ENCODE measurements at places on chromosomes 11 and 22.
A peak's percentile ranks its signal among the peaks of the same experiment; 100 is the strongest.

DNA sequence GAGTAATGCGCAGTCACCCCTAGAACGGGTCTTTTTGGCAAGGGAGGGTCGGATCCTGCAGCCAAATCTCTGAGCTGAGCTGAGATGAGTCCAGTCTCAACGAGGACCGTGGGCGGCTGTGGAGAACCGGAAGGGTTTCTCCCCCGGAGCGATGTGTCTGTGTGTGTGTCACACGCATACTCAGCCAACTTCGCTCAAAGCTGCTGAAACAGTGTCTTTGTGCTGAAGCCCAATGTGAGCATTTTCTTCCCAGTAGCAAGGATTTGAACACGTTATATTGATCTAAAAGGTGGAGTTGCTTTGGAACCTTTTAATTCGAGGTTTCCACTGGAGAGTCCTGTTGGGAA, 1.4 kb upstream of the CELSR1 start:
- peak; percentile 56 for DNase-seq
- H3K27me3 ChIP-seq, result no peaks in the 10 kb centered on the region
- H3K4me3 ChIP-seq, result peak overlapping the region; percentile 61
- H3K27ac ChIP-seq, result no peak overlapping the region
- peaks cover 14% of the 10 kb centered on the region for H3K4me1 ChIP-seq

GRCh38 chr22:37569009-37569920, 9.0 kb downstream of the CDC42EP1 start:
- DNase-seq, result no peak
- H3K4me1 ChIP-seq, result peaks cover 54% of the 10 kb centered on the region
- H3K27ac ChIP-seq, result no peak overlapping the region
- H3K27me3 ChIP-seq, result no peaks in the 10 kb centered on the region
- H3K4me3 ChIP-seq, result no peak overlapping the region

DNA sequence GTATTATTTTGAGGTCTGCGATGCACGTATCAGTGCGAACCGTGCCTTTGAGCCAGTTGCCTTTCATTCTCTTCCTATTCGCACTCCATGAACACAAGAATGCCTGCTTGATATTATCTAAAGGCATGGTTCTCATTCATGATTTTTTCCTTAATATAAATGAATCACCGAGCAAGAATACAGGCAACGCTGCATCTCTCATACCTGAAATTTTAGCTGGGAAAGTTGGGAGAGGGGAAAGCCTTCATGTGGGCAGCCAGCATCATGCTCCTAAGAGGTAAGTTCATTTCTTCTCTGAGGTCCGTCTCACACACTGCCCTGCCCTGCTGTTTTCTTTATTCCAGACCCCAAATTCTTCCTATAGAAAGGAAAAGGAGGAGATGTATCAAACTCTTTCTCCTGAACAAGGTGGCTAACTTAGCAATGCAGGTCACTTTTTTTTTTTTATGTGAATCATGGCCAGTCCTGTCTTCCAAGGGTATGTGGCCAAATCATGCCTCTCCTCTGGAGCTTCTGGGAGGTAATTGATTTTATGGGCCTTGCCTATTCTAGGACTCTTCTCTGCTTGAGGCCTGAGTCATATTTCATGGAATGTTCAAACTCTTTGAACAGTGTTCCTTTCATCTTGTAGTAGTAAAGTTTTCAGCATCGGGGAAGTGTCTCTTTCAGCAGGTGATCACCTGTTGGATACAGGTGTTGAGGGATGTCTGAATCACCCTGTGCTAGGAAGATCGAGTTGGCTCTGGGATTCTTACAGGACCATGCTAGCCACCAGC, 3.2 kb downstream of the GLB1L2 start:
- H3K4me3 ChIP-seq, result no peak overlapping the region
- no peak for DNase-seq
- H3K36me3 ChIP-seq, result no peaks in the 10 kb centered on the region
- no peak overlapping the region for H3K27ac ChIP-seq
- H3K27me3 ChIP-seq, result peaks cover 22% of the 10 kb centered on the region

DNA sequence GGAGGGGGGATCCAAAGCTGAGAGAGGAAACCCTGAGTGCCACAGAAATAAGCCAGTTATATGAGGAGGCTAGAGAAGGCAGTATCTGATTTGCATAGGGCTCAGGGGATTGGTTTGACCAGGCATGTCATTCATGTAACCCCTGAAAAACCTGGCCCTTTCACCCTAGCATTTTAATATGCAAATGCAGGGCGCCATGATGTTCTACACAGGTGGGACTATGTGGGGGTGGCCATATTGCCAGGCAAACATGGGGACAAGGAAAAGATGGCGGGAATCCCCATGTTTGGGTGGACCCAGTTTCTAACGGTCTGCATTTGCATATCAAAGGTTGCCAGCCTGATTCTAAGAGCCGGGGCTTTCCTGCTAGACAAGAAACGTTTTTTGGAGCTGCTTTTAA, 27.2 kb downstream of the CSF2RB start:
- H3K27ac ChIP-seq, result no peak overlapping the region
- H3K36me3 ChIP-seq, result no peaks in the 10 kb centered on the region
- no peaks in the 10 kb centered on the region for H3K4me1 ChIP-seq
- peaks cover 8% of the 10 kb centered on the region for H3K27me3 ChIP-seq
- DNase-seq, result no peak
- no peak overlapping the region for H3K4me3 ChIP-seq

DNA sequence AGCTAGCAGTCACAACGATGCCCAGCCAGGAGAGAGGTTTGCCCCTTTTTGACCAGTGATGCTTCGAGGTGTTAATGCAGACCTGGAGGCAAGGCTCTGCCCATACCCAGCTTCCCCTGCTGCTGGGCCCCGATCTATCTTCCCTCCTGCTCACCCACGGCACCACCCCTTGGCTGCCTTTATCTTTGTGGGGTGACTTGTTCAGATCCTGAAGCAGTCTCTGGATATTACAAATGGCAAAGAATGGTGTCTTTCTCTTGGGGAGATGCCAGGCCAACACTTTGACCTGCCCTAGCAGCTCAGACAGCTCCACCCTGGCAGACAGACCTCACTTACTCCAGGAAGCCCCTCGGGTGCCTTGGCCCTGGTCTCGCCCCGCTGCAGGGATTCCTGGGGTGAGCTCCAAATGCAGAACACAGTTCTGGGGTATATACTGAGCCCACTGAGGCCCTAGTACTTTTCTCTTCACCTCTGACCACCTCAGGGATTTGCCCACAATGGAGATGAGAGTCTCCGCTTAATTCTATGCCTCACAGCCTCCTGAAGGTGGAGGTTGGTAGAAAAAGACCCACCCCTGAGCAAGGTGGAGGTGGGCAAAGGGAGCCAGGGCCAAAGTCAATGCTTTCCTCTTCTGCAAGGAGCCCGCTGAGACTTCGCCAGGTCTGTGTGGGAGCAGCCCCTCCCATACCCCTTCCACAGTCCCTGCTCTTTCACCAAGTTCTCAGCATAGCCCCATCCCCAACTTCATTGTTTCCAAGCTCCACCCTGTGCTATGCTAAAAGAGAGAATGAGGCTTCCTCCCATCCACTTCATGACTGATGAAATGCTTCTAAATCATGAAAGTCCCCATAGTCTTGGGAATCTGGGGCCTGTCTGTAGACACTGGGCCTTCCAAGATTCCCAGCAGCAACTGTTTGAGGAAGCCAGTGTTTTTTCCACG, 11.1 kb upstream of the ST3GAL4 start:
- no peak for DNase-seq
- H3K27ac ChIP-seq, result no peak overlapping the region
- H3K4me1 ChIP-seq, result peaks cover 32% of the 10 kb centered on the region
- no peaks in the 10 kb centered on the region for H3K27me3 ChIP-seq
- no peak overlapping the region for H3K4me3 ChIP-seq

DNA sequence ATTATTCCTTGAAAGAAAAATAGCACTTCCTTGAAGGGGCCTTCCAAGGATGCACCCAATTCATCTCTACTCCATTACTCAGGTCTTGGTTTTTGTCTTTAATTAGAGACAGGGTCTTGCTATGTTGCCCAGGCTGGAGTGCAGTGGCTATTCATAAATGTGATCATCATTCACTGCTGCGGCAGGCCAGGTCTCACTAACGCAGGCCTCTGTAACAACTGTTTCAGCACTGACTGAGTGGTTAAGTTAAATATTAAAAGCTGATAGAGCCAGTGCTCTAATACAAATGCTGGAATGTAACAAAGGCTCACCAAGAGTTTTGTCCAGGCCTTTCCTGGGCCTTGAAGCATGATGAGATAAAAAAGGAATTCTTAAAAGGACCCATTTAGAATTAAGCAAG, 61.4 kb upstream of the GNAZ start:
- no peak for DNase-seq
- H3K36me3 ChIP-seq, result no peaks in the 10 kb centered on the region

DNA sequence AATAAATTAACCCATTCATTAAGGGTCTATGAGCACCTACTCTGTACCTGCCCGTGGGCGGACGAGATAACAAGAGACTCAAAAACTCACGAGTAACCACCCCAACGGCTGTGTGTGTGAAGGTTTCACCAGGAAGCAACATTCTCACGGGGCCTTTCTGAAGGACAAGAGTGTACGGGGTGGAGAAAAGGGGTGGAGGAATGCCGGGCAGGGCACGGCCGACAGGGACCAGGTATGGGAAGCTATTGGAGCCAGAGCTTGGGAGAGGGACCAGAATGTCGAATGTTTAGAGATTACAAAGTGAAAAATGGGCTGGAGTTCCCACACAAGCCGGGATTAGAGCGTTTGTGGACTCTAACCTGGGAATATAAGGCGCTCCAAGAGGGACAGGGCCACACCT, 1.6 kb downstream of the KMT5B start:
- H3K36me3 ChIP-seq, result no peaks in the 10 kb centered on the region
- H3K4me1 ChIP-seq, result peaks cover 15% of the 10 kb centered on the region
- peaks cover 2% of the 10 kb centered on the region for H3K27me3 ChIP-seq
- peak overlapping the region; percentile 89 for H3K4me3 ChIP-seq
- no peak for DNase-seq

DNA sequence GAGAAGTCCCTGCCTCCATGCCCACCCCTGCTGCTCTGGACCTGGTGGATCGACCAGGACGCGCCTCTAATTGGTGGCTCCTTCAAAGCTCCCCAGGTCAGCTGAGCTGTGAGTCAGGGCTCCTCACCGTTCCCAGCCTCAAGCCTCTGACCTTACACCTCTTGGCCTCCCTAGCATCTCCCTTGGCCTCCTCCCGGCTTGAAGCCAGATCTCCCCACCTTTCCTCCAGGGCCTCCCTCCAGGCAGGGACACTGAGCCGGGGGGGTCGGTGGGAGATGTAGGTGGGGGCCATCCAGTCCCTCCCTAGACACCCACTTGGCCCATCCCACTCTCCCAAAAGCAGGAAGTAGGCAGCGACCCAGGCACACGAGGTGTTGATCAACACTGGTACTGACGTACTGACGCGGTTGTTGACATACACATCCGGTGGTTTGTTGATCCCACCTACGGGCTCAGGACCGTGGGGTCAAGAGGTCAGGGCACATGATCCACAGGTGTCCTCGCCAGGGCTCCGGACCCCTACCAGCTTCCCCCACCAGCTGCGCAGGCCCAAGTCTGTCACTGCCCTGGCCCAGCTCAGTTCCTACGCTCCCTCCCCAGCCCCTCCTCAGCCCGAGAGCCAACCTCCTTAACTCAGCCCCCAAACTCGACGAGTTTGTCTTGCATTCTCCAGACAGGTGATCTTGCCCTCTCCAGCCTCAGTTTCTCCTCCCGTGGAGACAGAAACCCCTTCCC, 802 bp downstream of the ATG2A start:
- peak overlapping the region; percentile 81 for H3K27ac ChIP-seq
- no peaks in the 10 kb centered on the region for H3K27me3 ChIP-seq
- H3K4me1 ChIP-seq, result peaks cover 18% of the 10 kb centered on the region

DNA sequence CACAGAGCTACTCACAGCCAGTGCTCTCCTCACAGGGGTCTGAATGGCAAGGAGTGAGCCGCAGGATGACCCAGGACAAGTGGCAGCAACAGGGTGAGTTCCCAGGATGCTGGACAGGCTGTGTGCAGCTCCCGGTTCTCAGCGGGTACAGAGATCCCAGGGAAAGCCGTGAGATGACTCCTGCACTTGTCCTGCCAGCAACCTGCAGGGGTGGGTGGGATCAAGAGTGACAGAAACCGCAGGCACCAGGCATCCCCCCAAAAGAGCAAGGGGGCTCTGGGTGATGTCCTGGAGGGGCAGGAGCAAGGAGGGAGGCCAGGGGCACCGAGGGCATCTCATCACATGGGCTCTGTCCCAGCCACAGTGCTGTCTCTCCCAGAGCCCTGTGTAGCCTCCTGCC, 15.9 kb upstream of the PRODH start:
- no peaks in the 10 kb centered on the region for H3K36me3 ChIP-seq
- peaks cover 9% of the 10 kb centered on the region for H3K27me3 ChIP-seq
- H3K4me3 ChIP-seq, result no peak overlapping the region

DNA sequence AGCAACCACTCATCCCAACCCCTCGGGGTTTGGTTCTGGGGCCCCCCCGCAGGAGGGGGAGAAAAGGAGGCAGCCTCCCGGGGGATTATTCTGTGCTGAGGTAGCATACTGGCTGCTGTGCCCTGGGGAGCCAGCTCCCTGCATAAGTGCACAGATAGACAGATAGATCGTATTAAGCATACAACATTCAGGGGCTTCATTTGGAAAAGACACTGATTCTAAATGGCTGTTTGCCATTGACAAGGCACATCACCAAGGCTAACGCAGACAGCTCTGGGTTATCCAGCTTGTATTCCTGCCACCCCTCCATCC, 547.9 kb downstream of the BUD13 start:
- H3K4me1 ChIP-seq, result peaks cover 7% of the 10 kb centered on the region
- H3K36me3 ChIP-seq, result no peaks in the 10 kb centered on the region
- no peak for DNase-seq
- no peak overlapping the region for H3K4me3 ChIP-seq
- H3K27ac ChIP-seq, result no peak overlapping the region

DNA sequence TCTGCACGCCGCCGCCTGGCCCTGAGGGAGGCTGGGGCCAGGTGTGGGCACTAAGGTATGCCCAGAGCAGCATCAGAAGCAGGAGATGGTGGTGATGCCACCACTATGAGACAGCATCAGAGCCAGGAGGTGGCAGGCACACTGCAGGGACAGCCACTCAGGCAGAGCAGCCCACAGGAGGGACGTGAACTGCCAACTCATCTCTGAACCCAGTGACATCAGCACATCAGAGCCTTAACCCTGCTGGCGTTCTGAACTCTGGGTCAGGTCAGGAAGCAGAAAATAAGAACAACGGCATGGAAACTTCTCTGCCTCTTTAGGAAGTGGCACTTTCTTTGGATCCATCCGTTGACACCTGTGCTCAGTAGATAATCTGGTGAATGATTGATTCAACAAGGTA, 14.7 kb upstream of the IFT27 start:
- DNase-seq, result no peak
- H3K36me3 ChIP-seq, result no peaks in the 10 kb centered on the region
- peaks cover 37% of the 10 kb centered on the region for H3K27me3 ChIP-seq

GRCh38 chr11:133414506-133414905, 117.8 kb downstream of the OPCML start:
- no peak for DNase-seq
- H3K4me1 ChIP-seq, result no peaks in the 10 kb centered on the region
- no peaks in the 10 kb centered on the region for H3K36me3 ChIP-seq
- no peak overlapping the region for H3K27ac ChIP-seq

GRCh38 chr11:119515771-119516400, 92.9 kb upstream of the THY1 start:
- H3K4me3 ChIP-seq, result no peak overlapping the region
- no peak for DNase-seq
- H3K4me1 ChIP-seq, result no peaks in the 10 kb centered on the region
- H3K36me3 ChIP-seq, result no peaks in the 10 kb centered on the region
- no peak overlapping the region for H3K27ac ChIP-seq
- peaks cover 47% of the 10 kb centered on the region for H3K27me3 ChIP-seq

Data from astrocyte (in vitro differentiated cells and primary cell).